ENCODE measurements at places on chromosomes 7 and 10.

- no peak for DNase-seq
These were observed 434.2 kb downstream of the PHTF2 start for GRCh38 chr7:78232806-78233205.

DNA sequence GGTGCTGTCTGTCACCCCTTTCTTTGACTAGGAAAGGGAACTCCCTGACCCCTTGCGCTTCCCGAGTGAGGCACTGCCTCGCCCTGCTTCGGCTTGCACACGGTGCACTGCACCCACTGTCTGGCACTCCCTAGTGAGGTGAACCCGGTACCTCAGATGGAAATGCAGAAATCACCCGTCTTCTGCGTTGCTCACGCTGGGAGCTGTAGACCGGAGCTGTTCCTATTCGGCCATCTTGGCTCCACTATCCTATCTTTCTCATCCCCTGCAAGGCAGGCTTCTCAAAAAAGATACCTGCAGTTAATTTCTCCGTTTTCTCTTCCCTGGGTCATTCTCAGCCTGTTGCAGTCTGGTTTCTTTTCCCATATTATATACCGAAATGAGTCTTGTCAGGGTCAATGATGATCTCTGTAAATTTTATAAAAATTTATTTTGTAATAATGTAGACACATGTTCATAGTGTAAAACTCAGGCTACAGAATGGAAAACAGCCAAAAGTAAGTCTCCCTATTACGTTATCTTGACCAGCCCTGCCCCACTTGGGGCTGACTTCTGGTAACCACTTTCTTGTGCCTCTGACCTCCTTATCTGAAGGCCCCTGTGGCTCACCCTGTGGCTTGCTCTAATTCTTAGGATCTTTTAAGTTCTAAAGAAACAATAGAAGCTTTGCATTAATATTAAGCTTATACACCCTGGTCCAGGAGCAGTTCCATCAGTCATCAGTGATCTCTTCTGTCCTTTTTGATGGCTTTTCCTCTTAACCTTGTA is 20.7 kb downstream of the BLVRA start:
- DNase-seq: no peak

GRCh38 chr10:129328546-129328945 is 138.5 kb upstream of the MGMT start:
- DNase-seq: no peak

DNA sequence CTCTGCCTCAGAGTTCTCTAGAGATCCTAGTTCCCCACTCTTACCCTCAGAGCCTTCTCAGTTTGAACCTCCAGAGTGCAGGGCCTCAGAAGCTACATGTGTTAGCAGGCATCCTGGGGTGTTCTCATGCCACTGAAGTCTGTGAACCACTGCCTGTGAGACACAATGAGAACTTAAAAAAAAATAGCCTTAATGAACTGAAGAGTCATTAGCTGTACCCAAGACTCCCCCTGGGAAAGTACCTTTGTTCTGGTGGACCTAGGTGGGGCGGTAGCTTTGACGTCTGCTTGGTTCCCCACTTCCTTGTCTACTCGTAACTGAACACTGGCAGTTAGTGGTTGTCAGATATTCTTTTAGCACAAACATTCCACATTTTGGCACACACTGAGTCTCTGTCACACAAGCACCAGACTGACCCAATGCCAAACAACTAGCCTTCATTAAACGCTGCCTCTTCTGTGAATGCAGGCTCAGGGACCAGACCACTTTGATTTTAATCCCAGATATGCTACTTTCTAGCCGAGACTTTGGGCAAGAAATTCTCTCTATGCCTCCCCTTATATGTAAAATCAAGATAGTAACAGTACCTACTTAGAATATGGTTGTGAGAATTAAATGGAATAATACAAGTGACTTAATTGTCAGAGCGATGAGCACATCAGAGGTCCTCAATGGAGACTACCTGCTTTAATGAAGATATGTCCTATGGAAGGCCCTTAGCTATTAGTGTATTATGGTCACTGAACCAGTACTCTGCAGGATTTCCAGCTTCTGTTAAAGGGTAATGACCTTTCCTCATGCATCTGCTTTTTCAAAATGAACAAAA is 75.3 kb upstream of the CC2D2B start:
- DNase-seq: no peak

DNA sequence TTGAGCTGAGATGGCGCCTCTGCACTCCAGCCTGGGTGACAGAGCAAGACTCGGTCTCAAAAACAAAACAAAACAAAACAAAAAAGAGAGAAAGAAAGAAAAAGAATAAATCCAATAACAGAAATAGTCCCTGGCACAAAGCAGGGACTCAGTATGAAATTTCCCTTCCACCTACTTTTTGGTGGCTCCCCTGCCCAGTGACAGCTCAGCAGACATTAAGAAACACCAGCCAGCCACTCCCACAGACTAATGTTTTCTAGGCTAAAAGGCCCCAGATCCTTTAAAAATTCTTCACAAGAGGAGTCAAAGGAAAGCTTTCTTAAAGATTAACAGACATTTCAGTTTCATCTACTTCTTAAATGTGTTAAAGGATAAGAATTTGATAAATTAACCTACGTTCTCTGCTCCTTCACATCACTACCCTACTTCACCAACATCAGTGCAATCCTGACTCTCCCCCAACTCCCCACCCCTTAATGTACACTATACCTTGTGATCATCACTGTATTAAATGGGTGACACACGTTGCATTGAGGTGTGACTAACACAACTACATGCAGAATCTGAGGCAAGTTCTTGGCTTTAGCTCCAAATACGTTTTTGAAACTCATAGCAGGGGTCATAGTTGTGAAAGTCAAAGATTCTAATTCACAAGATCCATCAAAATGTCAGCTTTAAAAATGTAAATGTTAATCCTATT is 114.5 kb upstream of the CAV2 start:
- DNase-seq: no peak

- DNase-seq: no peak
These were observed 37.2 kb downstream of the CLRN3 start for GRCh38 chr10:127855591-127855881.

DNA sequence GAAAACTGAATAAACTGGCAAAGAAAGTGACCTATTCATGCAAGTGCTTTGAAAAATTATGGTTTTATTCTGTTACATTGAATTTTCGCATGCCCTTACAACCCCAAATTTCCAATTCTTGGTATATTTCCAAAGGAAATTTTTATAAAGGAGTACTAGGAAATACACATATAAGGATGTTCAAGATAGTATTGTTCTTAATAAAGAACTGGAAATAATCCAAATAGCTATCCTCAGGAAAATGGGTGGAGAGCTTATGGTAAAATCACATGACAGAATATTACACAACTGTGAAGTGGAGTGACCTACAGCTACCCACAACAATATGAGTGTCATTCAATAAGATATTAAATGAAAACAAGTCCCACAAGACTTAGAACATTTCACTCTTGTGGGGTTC is 138.9 kb upstream of the BMPER start:
- no peak for DNase-seq

DNA sequence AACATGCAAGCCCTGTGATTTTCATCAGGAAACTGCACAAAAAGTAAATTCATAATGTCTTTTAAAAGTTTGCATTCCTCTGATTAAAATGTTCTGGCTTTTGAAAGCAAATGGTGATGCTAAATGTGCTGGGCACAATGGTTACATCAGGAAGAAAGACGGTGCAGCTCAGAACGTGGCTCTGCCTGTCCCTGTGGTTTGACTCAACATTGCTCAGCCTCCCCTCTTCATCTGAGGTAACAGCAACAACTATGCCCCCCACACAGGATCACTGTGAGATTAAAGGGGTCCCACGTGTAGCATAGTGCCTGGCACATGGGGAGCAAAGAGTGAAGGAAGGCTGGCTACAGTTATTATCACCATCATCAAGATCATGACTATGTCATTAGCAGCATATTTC is 44.0 kb downstream of the PARD3 start:
- no peak for DNase-seq

DNA sequence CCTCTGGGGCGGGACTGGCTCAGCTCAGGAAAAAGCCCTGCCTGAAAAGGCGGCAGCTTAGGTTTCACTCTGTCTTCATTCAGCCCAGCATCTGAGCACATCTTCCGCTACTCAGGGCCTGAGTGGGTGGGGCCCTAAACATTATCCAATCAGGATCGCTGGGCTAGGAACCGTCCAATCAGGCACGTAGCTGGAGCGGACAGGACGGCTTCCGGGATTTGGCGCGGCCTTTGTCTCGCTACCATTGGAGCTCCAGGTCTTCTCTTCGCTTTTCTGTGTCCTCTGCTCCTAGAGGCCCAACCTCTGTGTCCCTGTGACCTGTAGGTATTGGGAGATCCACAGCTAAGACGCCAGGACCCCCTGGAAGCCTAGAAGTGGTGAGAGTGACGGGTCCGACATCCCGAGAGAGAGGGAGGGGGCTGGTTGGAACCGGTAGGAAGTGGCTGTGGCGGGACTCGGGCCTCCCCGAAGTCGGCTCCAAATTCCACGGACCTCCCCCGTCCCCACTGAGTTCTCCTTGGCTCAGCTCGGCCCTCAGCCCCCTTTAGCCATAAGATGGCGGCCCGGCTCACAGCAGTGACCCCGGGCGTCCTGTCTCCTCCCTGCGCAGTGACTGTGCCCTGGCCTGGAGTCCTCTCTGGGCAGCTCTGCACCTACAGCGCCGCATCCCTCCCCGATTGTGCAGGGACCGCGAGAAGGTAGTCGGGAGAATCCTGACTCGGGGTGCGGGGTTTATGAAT is 99.1 kb downstream of the ZNF680 start:
- DNase-seq: no peak

DNA sequence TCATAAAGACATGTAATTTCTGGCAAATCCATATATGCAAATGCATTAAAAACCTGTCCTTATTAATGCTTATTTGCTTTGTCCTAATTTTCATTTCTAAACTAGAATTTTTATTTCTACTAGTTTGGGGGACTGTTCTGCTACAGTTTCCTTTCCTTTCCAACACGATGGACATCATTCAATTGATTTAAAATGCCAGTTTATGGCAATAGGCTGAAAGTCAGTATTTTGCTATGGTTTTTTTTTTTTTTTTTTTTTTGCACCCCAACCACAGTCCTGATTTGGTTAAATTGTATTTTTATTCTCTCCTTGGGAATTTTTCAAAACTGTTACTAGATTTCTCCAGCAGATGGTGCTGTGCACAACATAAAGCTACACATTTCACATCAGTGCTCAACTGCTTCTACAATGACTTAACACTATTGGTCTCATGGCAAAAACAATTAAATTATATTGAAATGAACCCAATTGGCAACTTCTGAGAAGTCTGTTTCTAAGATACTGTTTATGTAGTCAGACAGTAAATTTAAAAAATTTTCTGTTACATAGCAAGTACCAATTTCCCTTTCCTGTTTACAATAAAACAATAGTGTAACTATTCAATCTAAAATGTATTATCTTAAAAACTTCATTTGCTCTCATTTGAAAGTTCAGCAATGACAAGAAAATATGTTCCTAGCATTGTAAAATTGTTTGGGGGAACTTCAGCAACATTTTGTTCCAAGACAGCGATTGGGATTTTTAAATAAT is 193.8 kb upstream of the CCDC6 start:
- peak; percentile 29 for DNase-seq

DNA sequence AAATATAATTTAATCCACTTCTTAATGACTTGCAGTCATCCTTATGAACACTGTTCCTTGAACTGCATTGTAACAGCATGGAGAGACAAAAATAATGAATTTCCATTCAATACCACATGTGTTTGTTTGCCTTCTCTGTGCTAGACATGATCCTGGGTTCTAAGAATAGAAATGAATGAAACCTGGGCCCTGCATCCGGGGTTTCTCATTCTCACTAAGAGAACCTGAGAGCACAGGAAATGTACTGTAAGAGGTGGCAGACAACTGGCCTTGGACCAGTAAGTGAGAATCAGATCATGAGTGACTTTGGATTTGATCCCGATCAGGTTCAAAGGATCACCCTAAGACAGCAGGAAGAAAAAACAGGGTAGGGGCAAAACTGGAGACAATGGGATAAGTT is 37.2 kb upstream of the CUL1 start:
- no peak for DNase-seq

GRCh38 chr7:133625046-133625445 is 372.2 kb downstream of the EXOC4 start:
- no peak for DNase-seq
